ENCODE measurements at places on chromosomes 12 and 14.
A peak's percentile ranks its signal among the peaks of the same experiment; 100 is the strongest.

DNA sequence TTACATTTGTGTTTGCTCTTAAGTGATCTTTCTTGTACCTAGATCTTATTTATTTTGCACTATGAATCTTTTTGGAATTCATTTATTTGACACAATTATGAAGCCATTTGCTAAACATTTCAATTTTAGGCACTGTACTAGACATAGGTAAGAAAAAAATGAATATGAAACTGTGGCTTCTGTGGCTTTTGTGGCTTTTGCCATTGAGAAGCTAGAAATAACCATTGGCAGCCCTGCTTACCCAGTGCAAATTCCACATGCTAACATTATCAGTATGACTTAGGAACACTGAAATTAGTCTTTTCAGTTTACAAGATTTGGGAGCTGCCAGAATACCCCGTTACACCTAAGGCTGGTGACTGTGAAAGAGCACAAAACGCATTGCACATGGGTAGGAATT lies 60.1 kb downstream of the FSCB start:
- DNase-seq: peak; percentile 64

- peak; percentile 49 for DNase-seq
Measured at GRCh38 chr12:93591137-93591868, 18.8 kb downstream of the SOCS2 start.

DNA sequence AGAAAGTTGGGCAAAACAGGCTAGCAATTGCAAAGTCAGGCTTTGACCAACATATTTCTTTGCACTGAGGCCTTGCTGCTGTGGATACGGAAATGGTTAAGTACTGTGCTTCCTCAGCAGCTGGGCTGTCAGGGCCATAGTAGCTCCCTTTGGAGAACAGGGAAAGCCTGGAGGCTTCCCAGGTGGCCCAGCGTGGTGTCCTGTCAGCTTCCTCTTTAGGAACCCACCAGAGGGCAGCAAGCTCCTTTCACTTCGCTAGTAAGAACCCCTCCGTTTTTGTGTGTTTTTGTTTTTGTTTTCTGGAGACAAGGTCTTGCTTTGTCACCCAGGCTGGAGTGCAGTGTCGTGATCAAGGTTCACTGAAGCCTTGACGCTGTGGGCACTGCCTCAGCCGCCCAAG lies 1.7 kb upstream of the CFAP251 start:
- DNase-seq: no peak

DNA sequence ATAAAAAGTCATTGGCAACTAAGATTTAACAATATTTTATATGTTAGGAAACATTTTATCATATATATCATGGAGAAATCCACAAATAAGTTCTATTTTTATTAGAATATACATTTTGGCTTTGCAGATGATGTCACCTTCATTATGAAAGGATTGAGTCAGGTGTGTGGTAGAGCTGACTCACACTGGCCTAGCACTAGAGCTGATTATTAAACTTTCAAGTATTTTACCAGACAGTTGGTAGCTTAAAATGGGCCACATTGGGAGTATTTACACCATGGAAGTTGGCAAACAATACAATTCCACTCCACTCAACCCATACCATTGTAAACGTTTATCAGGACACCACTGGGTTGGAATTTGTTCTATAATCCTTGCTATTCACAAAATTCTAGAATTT lies 1036.6 kb downstream of the TRHDE start:
- DNase-seq: no peak

- DNase-seq: no peak
Measured at GRCh38 chr14:69643430-69644200, 32.2 kb downstream of the SUSD6 start.

GRCh38 chr14:53824061-53824460 lies 132.6 kb downstream of the BMP4 start:
- no peak for DNase-seq

GRCh38 chr12:27615331-27615891 lies 80.8 kb upstream of the REP15 start:
- DNase-seq: no peak

DNA sequence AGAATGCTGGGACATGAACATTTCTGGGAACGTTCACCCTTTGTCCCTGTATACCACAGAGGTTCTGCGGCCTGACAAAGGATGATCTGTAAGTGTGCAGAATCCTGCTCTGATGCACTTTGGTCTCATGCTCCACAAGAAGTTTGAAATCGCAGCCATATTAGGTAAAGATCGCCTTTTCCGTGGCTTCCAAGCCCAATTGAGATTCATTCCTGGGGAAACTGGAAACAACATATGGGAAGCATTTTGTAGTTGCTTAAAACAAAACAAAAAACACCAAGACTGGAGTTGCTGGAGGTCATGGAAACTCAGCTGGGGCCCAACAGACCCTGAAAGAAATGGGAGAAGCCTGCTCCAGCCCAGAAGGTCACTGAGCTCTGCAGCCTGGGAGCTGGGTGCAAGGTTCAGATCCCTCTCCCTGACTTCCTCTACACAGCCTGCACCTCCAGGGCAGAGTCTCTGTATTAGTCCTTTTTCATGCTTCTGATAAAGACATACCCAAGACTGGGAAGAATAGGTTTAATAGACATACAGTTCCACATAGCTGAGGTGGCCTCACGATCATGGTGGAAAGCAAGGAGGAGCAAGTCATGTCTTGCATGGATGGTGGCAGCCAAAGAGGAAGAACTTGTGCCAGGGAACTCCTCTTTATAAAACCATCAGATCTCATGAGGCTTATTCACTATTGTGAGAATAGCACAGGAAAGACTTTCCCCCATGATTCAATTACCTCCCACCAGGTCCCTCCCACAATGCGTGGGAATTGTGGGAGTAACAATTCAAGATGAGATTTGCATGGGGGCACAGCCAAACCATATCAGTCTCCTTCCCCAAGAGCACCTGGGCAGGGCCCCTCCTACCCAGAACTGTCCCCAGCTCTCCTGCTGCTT lies 60.8 kb upstream of the CHGA start:
- no peak for DNase-seq

DNA sequence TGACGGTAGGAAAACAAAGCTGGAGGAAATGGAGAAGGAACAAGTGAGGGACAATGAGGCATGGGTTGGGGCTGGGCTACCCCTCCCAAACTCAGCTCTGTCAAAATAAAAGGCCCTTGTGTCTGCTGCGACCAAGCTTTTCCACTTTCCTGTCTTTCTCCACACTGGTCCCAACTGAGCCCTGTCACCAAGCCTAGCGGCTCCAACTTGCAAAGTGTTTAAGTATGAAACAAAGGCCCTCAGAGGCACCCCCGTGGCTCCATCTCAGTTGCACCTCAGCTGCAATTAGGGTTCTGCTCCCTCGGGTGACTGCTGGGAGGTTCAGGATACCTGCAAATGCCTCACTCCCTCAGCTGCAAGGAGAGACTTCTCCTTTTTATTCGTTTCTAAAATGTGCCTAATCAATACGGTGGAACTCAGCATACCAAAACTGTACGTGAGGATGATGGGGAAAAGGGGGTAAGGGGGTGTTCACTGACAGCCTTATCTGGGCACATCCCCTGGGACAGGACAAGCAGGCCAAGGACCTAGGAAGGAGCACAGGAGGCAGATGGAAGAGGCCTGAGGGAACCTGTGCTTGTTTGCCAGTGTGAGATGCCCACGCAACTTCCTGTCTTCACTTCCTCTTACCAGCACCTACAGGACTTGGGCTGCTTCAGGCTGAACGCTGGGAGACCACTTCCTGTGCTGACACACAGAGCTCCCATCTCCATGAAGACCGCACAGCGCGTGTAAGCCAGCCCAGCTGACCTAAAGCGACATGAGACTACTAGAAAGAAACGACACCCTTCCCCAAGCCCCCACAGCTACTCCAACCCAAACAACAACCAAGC lies 8.9 kb downstream of the VAMP1 start:
- peak; percentile 87 for DNase-seq

GRCh38 chr14:52663850-52664249 lies 31.5 kb downstream of the ERO1A start:
- no peak for DNase-seq

DNA sequence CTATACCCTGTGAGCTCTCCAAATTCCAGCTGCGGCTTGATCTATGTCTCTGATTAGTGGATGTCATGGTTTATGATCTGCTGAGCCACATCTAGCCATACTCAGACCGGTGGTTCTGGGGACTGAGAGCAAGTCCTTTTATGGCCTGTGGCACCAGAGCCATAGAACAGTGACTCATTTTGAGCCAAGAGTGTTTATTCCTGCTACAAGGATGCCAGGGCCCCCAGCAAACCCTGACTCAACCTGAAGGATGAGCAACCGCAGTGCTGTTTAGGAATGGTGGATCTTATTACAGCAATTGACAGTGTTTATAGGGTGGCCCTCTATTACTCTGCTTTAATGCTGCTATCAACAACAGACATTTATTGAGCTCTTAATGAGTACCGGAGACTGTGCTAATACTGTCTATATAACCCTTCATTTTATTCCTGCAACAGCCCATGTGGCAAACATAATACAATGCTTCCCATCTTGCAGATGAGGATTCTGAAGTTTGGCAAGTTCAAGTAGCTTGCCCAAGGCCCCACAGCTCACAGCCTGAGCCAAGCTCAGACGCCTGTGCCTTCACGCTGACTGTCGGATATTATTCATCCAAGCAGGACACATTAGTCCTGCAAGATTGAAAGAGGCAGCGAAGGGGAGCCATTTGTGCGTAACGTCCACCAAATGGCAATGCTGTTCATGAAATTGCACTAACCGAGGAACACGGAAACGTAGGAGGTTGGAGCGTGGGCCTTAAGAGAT lies 273.6 kb upstream of the PWP1 start:
- no peak for DNase-seq

GRCh38 chr12:90428465-90428864 lies 526.5 kb downstream of the CCER1 start:
- DNase-seq: no peak

GRCh38 chr12:74537126-74537706 lies 419 bp upstream of the ATXN7L3B start:
- DNase-seq: peak; percentile 71

GRCh38 chr12:42824327-42824726 lies 234.8 kb upstream of the PRICKLE1 start:
- DNase-seq: no peak

GRCh38 chr12:16453319-16453718 lies 105.9 kb downstream of the MGST1 start:
- no peak for DNase-seq

DNA sequence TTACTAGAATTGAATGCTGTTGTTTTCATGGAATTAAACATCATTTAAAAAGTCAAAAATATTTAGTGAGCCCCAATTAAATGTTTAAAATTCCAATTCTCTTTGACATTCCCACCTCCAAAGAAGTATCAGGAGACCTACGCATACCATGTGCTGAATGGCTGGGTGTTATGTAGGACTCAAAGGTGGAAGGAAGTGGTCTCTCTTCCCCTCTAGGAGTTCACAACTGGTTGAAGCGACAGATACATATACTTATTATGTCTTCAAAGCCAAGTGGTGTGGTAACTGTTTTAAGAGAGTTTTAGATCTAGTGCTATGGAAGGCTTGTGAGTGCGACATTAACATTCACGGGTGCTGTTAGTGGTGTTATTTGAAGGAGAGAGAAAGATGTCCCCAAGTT lies 464.0 kb downstream of the ATP23 start:
- no peak for DNase-seq

DNA sequence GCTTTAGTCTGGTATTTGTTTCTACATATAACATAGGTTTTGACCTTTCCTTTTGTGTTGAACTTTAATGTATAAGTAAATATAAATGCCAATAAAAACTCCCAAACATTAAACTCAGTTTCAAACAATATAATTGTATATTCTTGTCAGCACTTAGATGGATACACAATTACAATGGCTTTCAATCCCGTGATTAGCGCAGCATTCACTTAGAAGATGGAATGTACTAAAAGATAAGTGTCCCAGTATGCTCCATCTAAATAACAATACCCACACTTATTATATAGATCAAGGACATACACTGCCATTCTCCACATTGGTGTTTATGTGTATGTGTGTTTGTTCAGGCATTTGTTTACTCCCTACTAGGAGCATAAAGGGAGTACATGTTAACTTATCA lies 193.1 kb downstream of the SOX5 start:
- DNase-seq: no peak

GRCh38 chr12:52351196-52352059 lies 15.9 kb downstream of the KRT85 start:
- peak; percentile 57 for DNase-seq

- no peak for DNase-seq
Measured at GRCh38 chr12:120581998-120582397, 796 bp upstream of the POP5 start.

DNA sequence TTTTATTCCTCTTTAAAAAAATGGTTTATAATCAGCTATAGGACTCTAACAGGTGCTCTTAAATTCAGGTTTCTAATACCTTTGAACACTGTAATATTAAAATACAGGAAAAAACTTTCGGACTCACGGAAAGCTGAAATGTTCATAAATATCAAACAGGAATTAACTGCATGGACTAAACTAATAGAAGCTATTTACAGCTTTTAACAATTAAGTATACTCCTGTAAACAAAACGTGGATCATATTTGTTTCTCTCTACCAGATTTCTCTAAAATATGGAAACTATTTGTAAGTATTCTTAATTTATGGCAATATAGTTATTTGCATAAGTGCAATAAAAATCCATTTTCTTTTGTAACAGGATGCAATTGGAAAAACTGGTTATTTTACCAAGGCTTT lies 108.9 kb upstream of the RESF1 start:
- no peak for DNase-seq

GRCh38 chr12:106436164-106436563 lies 78.6 kb downstream of the POLR3B start:
- no peak for DNase-seq

- no peak for DNase-seq
Measured at GRCh38 chr14:75183225-75183624, 6.8 kb upstream of the TMED10 start.

- no peak for DNase-seq
Measured at GRCh38 chr14:23910101-23910875, 43.3 kb upstream of the DHRS4 start.

DNA sequence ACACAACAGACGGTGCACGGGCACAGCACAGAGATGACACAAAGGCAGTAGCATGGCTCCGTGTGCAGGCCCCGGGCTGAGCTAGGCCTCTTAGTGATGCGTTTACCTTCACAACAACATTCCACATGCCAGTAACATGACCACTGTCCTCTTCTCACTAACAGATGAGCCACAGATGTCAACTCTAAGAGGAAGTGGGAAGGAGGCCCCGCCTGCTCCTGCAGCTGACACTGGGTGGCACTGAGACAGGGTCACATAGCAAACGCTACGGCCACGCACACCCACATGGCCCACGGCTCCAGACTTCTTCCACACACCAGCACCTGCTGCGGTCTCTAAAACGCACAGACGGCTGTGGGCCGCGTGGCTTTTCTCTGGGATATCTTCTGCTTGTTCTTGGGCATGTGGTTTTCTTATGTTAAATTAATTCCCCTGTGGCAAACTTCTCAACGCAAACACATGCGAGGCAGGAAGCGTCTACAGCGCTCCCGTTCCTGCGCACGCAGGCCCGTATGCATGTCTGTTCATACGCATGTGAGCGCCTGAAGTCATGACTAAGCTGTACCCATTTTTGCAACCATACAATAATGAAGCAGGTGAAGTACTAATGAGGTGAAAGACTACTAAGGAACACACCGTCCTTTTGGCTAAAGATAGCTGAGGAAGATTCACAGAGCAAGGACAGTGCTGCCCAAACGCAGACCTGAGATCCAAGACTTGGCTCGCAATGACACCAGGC lies 26.8 kb downstream of the AMN start:
- no peak for DNase-seq
